ENCODE measurements at places on chromosomes 3 and 15.

DNA sequence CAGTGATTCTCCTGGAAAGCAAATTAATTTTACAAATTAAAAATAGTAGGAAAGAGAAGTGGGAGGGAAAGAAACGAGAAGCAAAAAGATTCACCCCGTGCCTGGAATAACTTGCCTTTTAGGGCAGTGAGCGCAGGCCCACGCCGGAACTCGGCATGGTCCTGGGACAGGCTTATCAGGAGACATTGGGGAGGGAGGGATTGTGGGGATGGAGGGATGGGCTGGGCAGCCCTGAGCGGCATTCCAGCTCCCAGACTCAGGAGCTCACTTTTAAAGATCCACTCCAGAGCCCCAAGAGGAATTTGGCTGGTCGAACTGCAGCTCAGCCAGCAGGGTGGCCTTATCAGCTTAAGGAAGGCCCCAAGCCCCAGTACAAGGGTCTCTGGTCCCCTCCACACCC, 117.9 kb downstream of the ADCY5 start:
- no peak for DNase-seq

DNA sequence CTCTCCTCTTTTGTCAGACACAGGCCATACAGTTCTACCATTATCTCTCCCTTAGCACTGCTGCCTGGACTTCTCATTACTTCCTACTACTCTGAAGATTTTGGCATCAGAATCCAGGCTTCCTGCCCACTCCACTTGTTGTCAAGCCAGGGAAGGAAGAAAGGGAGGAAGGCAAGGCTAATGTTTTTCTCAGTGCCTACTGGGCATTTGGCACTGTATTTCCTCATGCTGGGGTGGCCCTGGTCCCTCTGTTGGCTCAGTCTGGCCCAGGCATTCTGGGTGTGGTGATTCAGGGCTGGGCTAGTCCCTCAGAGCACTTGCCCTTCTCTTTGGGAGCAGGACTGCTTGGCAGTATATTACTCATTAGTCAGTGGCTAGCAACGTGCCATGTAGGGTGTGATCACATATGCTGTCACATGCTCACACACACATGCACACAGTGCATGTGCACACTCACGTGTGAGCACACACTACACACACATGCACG, 52.9 kb downstream of the BSN start:
- peak; percentile 20 for DNase-seq

DNA sequence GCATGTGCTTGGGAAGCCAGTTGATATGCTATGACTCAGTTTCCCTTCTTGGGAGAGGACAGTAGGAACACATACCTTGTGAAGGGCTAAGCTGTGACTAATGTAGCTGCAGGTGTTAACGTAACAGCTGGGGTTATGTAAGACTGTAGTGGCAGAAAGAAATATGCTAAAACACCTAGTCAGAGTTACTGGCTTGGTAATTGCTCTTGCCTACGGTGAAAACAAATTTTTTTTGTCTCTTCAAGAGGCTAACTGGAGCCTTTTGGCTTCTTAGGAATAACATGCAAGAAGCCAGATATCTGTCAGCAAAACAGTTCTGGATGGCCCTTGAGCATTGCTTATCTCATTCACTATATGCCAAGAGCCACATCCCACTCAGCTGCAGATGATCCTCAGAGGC, 1.4 kb downstream of the MAPKBP1 start:
- DNase-seq = no peak

DNA sequence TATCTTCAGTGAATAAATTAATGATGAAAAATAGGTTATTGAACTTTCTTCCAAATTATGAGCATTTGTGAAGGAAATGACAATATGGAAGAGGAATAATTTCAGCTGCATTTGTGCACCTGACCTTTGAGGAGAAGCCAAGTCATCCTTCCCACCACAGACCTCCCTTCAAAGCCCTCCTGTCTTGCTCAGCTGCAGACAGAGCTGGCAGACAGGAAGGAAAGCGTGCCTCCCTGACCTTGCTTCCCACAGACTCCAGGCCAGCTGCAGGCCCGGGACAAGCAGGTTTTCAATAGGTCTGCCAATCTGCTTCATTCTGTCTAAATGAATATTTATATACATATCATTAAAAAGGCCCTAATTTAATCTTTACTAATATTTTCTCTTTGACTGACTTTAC, 152.9 kb upstream of the RBMS3 start:
- DNase-seq = peak; percentile 54

All from myocyte (in vitro differentiated cells).